ENCODE measurements at places on chromosomes 16 and 17.

- no peak for DNase-seq
These were observed 15.0 kb downstream of the MAP2K4 start for GRCh38 chr17:12035673-12036072.

- DNase-seq: no peak
These were observed 265.0 kb downstream of the RBFOX1 start for GRCh38 chr16:7597677-7598076.

DNA sequence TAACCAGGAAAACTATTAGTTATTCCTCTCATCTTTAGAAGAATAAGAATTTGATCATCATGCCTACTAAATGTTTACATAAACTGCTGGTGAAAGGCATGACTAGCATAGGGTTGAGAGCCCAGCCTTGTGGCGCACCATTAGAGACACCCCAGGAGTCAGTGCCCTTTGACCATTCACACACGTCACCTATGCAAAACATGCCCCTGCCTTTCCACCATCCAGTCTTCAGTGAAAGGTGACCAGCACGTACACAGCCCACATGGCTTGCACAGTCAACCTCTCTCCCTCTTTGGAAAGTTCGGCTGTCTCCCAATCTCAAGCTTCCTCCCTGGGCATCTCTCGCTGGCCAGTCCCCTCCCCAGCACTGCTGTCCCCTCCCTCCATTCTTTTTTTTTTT, 150.3 kb downstream of the ENGASE start:
- no peak for DNase-seq

DNA sequence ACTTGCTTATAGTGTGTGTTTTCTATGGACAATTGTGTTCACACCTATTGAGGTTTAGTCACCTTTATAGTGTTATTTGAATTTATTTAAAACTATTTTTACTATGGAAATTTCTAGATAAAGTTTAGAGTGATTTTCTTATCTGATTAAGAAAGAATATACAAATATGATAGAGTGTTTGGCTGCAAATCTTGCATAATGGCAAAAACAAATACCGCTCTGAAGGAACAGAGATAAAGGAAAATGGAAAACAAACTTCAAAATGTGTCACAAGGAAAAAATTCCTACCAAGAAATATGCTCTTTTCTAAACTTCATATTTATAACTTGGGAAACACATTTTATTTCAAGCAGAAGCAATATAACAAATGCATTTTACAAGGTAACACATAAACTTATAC, 423.1 kb downstream of the TOX3 start:
- no peak for DNase-seq

- DNase-seq: no peak
These were observed 29.5 kb upstream of the ULK2 start for GRCh38 chr17:19897090-19897837.
